ENCODE measurements at places on chromosomes 5 and 9.

DNA sequence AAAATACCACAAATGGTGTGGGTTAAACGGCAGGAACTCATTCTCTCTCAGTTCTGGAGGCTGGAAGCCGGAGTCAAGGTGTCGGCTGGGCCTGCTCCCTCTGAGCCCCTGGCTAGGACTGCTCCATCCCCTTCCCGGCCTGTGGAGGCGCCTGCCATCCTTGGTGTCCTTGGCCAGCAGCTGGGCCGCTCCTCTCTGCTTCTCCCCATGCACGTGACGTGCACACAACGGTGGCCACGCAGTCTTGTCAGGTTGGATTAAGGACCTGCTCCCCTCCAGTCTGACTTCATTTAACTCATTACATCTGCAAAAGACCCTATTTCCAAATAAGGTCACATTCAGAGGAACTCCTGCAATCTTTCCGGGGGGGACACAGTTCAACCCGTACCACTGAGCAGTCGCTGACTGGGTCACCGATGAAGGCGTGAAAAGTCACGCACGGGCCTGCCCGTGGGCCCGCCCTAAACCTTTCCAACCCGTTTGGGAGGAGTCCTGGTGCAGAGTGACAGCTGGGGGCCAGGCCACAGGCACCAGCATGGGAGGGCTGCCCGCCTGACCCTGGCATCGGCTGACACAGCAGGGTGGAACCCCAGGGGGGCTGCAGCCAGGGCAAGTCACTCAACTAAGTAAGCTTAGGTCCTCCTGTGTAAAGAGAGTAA, 135.2 kb downstream of the COL23A1 start:
- no peak for DNase-seq

- no peak for DNase-seq
Observed at GRCh38 chr9:134551644-134552348, 89.8 kb upstream of the COL5A1 start.

DNA sequence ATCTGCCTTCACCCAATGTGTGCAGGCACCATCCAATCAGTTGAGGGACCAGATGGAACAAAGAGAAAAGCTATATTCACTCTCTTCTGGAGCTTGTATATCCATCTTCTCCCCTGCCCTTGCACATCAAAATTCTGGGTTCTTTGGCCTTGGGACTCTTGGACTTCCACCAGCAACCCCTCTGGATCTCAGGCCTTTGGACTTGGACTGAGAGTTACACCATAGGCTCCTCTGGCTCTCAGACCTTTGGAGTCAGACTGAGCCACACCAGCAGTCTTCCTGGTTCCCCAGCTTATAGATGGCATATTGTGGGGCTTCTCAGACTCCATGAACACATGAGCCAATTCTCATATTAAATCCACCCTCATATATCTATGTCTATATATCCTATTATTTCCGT, 73.1 kb downstream of the TSSK1B start:
- no peak for DNase-seq

DNA sequence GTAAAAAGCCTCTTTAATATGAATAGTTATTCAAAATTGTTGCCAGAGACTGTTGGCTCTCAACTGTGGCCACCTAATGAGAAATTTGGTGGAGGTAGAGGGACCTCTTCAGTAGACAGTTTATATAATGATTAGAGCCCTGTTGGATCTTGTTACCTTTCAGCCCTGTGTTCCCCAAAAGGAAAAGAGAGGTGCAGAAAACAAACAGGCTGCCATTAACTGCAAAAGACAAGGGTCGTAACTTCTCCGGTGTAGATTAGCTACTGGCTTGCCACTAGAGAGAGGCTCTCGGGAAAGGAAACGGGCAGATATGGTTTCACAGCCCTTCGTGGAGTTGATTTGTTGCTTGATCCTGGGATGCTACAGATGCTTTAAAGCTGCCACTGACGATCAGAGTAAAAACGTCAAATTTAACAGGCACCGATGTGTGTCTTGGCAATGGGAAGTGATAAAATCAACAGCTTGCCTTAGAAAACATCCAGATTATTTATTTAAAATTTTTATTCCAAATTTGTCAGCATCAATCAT, 7.8 kb downstream of the FST start:
- DNase-seq = no peak

DNA sequence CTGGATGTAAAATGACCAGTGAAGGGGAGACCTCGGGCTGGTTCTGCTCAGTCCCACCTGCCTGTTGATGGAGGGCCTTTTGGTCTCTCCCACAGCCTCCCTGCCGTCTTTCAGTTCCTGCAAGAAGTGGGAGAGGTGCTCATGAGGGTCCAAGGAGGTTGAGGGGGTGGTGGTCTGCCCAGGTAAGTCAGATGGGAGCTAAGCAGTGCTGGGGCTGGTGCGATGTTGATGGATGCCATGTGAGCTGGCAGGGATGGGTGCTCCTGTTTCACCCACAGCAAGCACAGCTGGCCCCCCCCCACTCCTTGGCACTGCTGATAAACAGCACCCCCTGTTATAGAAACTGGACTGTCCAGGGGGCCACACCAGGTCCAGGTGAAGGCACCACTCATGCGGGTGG, 145.6 kb downstream of the NSG2 start:
- DNase-seq = no peak

- no peak for DNase-seq
Observed at GRCh38 chr9:95772320-95773052, 103.0 kb upstream of the ERCC6L2 start.

GRCh38 chr5:31736127-31736526, 97.2 kb downstream of the PDZD2 start:
- no peak for DNase-seq

GRCh38 chr9:110671849-110672248, 3.3 kb downstream of the MUSK start:
- no peak for DNase-seq

DNA sequence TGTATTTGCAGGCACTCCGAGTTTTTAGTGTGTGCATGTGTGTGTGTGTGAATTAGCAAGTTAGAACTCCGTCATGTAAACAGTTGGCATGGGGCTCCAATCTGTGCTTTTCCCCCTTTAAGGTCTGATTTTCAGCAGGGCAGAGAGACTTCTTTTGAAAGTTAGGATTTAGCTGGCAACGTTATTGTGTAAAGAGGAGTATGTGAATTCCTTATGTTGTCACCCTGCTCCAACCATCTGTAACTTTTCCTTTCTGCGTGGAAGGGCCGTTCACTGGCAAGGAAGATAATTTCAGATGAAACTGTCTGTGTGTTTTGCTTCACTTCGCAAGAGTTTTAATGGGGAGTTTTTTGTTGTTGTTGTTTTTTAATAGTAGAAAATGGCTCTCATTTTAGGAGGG, 332 bp downstream of the SGCD start:
- no peak for DNase-seq

DNA sequence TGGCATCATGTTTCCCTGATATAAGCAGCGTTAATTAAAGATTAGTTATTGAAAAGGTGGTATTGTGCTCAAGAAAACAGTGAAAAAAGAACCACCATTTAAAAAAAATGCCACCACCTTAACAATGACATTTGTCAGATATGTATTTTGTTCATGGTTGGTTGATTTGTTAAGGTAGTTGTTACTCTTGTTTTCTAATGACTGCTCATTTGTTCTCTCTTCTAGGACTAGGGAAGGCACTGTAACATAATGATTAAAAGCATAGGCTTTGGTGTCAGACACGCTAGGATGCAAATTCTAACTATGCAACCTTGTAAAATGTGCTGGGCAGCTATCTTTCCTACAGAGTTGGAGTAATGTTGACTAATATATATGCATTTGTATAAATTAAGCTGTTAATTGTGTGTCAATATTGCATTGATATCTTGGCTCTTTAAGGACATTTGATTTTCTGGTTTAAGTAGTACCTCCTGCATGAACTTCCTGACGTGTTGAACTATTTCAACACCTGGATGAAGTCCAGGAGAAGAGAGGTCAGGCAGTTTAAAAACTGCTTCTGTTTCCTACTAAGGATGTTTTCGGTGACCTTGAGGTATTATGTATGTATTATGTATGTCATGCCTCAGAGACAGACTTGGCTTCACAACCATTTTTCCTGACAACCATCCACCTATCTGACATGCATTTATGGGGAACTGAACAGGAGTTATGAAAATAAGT, 77.8 kb downstream of the MUSK start:
- DNase-seq = no peak

- DNase-seq = no peak
Observed at GRCh38 chr9:87305151-87305550, 192.5 kb upstream of the DAPK1 start.

DNA sequence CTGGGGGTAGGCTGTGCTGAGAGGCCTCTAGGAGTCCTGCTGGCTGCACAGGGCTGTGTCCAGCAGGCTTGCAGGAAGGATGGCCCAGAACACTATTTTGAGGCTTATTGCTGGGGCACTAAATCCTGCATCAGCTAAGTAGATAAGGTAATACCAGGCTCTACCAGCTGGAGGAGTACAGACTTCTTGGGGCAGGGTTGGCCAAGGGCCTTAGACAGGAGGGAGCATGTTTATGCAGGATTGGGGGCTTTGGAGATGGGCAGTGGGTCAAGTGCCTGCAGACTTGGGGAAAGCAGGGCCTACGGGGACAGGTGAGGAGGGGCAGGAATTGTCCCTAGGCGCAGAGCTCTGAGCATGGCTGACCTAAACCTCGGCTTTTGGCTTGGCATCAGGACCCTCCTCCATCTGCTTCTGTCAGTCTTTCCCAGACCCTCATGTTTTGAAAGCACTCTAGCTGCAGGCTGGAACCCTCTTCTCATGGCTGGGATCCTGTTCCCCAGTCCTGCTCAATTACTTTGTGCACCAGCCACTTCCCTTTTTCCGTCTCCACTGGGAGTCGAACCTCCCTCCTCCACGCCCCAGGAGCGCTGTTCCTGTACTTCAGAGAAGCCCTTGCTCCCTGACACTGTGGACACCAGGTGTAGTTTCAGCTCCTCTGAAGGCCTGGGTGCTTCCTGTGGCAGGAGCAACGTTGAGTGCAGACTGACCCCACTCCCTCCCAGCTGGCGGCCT, 61.0 kb upstream of the SPTLC1 start:
- DNase-seq = no peak

- no peak for DNase-seq
Observed at GRCh38 chr9:37622462-37622861, 28.3 kb upstream of the FRMPD1 start.

- peak; percentile 46 for DNase-seq
Observed at GRCh38 chr5:135466178-135467050, 14.3 kb upstream of the TIFAB start.

GRCh38 chr5:170327829-170328228, 30.3 kb upstream of the LCP2 start:
- no peak for DNase-seq

GRCh38 chr5:15248731-15249130, 251.2 kb upstream of the FBXL7 start:
- no peak for DNase-seq

GRCh38 chr9:125650271-125650737, 56.7 kb downstream of the MAPKAP1 start:
- DNase-seq = no peak

GRCh38 chr9:18296702-18297055, 177.3 kb upstream of the ADAMTSL1 start:
- no peak for DNase-seq

DNA sequence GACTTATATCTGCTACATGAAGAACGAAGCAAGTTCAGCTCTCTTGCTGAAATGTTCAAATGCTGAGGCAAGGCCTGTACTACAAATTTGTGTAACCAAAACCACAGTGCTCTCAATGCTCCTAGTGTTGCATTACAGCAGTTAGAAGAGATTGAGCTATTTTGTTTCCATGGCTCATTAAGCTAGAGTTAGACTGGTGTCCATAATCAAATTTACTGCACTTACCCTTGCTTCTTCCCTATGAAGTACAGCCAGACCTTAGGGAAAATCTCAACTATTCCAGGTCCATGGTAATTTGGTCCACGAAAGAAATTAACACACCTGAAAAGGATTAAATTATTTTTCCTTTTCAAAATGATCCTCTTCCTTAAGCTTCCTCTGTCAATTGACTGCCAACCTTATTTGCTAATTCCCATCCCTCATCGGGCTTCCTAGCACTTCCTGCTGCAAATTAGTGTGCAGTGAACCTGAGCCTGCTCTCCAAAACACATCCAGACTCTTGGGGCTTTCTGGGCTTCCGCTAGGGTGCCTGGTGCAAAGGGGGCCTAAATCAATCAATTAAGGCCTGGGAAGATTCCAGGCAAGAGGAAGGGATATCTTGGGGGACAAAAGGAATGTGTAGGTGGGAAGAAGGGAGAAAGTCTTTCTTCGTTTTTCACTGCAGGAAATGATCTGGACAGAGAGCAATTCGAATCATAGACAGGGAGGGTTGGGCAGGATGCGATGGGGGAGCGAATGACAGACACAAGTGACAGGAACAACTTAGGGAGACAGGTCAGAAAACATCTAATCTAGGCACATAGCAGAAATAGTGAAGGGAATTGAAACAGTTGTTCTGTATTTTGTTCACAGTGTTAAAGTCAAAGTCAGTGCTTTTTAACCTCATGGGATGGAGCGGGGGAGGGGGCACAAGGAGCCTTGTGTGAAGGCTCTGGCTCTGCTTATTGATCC, 542.4 kb downstream of the RAB3C start:
- no peak for DNase-seq

DNA sequence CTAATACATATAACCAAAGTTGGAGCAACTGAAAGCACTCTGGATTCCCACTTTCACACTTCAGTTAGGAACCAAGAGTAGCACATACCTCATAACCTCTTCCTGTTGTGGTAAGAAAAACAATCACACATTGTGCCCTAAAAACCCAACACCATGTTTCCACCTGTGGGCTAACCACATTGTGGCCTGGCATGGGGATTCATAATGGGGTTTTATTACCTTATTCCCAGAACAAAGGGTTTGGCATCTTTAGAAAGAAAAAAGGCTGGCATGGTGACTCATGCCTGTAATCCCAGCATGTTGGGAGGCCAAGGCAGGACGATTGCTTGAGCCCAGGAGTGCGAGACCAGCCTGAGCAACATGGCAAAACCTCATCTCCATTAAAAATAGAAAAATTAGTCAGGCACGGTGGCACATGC, 60.6 kb downstream of the HSD17B3 start:
- DNase-seq = no peak

Measured in stimulated activated CD8-positive, alpha-beta memory T cell treated with anti-CD3 and anti-CD28 coated beads, Interleukin-7, amount 100 ng/mL, for 1 hour (primary cell).